NCI-H1417 treated with DMSO at 0.1 percent for 48 hours (cell line): ENCODE measurements at places on chromosomes 3 and 15.

- DNase-seq, result no peak
Measured at GRCh38 chr3:184887574-184887973, 75.6 kb downstream of the VPS8 start.

- DNase-seq, result no peak
Measured at GRCh38 chr3:177816667-177817208, 619.5 kb upstream of the TBL1XR1 start.

- DNase-seq, result no peak
Measured at GRCh38 chr3:54353546-54353945, 231.2 kb downstream of the CACNA2D3 start.

DNA sequence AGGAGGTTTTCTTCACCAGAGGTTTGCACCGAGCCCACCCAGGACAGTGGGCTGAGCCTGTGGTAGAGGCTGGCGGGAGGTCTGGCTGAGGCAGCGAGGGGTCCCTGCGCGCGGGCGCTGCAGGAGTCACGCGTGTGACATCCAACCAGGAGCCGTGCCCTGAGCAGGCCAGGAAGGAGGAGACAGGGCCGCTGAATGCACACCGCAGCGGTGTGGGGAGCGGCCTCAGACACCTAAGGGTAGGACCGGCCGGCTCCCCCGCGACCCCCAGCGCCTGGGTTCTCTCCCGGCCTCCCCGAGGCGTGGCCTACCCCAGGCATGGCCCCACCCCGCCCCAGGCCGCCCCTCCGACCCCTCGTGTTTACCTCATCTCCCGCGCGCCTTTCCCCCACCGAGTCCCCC is 412 bp downstream of the SLC41A3 start:
- peak; percentile 3 for DNase-seq

GRCh38 chr3:47407896-47408838 is 27.3 kb downstream of the PTPN23 start:
- no peak for DNase-seq

- DNase-seq, result no peak
Measured at GRCh38 chr15:72201391-72201921, 3.9 kb upstream of the GRAMD2A start.

GRCh38 chr3:82293435-82293834 is 532.0 kb upstream of the GBE1 start:
- DNase-seq, result no peak

DNA sequence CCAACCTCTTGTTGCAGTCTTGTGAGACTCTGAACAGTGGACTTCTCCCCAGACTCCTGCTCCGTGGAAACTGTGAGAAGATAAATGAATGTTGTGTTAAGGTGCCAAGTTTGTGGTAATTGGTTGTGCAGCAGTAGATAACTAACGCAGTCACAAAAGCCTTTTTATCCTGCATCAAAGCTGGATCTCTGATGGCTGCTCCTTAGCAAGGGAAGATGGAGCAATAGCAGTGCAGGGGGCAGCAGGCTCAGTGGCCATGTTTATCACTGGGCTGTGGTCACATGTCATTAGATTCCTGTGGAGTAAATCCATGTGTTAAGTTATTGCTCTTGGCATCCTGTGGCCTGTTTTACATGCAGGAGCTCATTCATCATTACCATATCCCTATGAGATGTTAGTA is 13.5 kb downstream of the CMTM7 start:
- no peak for DNase-seq

- DNase-seq, result no peak
Measured at GRCh38 chr15:38085114-38085513, 150.7 kb downstream of the TMCO5A start.

- no peak for DNase-seq
Measured at GRCh38 chr3:154786724-154787123, 293.4 kb upstream of the MME start.

DNA sequence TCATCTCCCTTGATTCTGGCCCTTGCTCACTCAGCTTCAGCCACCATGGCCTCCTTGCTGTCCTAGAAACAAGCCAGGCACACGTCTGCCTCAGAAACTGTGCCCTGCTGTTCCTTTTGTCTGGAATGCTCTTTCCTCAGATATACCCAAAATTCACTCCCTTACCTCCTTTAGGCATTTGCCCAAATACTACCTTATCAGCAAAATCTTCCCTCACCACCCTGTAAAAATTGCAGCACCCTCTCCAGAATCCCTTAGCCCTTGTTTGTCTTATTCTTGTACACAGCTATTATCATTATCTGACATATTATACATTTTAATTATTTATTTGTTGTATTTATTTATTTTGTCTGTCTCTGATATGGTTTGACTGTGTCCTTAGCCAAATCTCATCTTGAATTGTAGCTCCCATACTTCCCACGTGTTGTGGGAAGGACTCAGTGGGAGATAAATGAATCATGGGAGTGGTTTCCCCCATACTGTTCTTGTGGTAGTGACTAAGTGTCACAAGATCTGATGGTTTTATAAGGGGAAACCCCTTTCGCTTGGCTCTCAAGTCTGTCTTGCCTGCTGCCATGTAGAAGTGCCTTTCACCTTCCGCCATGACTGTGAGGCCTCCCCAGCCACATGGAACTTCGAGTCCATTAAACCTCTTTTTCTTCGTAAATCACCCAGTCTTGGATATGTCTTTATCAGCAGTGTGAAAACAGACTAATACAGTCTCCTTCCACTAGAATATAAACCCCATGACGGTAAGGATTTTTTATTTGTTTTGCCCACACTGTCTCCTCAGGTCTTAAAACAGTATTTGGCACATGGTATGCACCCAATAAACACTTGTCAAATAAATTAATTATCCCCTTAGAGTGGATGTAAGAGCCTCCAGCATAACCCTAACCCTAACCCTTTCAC is 60.0 kb upstream of the STT3B start:
- DNase-seq, result no peak

DNA sequence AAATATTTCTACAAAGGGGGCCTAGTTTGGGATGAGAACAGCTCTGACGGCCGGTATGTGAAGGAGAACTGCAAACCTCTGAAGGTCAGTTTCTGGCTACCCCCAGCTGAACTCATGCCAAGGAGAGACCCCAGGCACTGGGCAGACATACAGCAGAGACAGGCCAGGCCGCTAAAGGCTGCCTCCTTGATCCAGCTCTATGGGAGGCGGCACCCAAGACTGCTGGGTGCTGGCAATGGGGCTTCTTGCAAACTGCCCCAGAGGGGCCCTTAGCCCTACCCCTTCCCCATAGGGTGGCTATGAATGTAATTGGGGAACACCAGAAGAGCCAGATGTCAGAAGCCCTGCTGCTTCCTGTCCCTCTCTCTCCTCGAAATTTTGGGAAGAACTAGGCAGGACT is 13.3 kb downstream of the CLK3 start:
- DNase-seq, result no peak

DNA sequence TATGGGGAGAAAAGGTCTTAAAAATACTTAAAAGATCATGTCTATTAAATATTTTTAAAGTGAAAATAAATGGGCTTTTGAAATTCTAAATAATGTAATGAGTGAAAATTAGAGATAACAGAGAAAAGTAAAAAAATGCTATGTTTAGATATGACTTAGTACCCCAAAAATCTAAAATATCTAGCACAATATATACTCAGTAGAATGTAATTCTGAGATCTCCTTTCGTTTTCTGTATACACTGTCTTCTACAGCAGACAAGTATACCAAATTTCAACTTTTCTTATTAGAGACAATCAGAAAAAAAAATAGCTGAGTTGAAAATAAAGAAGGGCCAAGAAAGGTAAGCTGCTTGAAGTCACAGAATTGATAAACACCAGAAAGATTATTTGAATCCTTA is 140.8 kb downstream of the ADAM10 start:
- no peak for DNase-seq

GRCh38 chr3:125054062-125054448 is 1.7 kb downstream of the HEG1 start:
- DNase-seq, result no peak

DNA sequence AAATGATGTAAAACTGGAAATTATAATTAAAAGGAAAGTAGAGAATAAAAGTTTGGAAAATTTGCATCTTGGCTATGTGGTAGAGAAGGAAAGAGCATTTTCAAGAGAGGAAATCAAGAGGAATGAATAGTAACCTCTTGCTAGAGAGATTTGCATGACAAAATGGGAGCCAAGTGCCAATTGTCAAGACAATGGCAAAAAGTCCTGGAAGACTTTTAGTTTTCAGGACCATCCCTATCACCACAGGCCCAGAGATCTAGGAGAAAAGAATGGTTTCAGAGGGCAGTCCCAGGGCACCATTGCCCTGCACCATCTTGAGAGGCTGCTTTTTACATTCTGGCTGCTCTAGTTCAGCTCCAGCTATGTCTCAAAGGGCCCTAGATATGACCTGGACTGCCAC is 1427.6 kb downstream of the ZPLD1 start:
- DNase-seq, result no peak

DNA sequence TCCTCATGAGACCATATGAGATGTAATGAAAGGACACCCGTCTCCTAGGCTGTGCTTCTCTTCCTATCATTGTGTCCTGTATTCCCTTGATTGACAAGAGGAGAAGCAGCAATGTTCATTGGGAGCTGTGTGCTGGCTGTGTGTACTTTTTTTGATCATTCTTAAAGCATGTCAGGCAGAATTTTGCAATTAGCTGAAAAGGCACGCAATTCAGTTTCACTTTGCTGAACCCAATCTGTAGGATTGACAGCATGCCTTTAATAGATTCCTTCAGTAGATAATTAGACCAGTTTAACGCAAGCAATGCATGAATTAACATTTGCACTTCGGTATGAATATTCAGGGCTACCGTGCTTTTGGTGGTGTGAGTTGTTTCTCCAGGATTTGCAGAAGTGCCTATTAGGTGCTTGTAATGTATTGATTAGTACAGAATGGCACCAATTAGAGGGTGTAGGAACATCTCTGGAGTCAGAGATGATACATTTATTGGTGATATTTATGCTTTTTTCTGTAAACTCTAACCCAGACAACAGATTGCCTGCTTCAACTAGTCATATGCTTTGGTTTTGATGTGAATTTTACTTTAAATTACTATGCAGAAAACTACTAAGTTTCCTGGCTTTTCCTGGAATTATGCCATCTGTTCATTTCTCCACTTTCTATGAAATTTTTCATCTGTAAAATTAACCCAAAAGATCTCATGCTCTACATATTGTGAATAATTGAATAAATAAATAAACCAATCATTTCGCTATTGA is 114.3 kb downstream of the NSUN3 start:
- no peak for DNase-seq

DNA sequence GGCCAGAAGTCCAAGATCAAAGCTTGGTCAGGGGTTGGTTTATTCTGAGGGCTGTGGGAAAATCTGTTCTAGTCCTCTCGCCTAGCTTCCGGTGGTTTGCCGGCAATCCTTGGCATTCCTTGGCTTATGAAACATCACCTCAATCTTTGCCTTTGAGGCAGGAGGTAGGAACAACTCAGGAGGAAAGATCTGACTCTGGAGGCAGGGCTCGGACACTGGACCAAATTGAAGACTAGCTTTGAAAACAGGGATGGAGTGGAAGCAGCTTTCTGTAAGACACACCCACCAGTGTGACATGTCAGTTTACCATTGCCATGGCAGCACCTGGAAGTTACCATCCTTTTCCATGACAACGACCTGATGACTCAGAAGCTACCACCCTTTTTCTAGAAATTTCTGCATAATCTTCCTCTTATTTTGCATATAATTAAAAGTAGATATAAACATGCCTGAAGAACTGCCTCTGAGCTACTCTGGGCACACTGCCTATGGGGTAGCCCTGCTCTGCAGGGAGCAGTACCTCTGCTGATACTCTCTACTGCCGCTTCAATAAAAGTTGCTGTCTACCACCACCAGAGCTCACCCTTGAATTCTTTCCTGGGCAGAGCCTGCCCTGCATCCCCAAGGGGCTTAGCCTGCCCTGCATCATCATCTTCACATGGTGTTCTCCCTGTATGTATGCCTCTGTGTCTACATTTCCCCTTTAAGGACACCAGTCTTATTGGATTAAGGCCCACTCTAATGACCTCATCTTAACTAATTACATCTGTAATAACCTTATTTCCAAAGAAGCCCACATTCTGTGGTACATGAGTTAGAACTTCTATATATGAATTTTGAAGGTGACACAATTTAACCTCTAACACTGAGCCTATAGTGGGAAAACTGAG is 38.3 kb upstream of the TM4SF4 start:
- DNase-seq, result no peak

- DNase-seq, result no peak
Measured at GRCh38 chr3:112736805-112737566, 96.0 kb upstream of the CCDC80 start.

GRCh38 chr3:152258448-152259393 is 10.0 kb upstream of the MBNL1 start:
- DNase-seq, result no peak

DNA sequence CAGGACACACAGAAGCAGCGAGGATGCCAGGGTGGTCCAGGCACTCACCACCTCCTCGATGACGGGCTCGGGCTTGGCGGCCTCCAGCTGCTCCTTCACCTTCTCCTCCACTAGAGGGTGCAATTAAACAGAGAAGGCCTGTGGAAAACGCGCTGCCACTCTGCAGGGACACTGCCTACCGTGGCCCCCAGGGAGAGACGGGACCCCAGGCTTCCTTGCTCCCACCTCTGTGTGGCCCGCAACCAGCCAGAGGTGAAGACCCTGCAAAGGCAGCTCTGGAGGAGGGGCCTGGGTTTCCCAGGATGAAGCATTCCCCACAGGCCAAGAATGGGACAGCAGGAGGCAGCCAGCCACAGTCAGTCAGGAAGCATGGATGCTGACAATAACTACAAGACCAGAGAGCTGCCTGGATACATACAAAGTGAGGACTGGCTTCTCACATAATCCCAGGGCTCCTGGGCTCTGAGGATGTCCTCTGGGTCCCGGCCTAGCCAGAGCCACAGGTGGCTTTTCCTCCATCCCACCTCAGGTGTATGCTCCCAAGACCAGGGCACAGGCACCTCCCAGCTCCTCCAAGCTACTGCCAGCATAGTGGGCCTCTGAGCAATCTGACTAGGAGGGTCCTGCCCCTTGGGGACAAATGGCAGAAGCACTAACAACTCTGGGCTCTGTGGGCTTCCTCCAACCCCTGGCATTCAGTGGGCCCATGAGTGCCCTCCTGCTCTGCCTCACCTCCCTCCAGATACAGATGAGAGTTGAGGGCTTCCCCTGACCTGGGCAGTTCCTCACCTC is 46.2 kb downstream of the PTH1R start:
- DNase-seq, result no peak

DNA sequence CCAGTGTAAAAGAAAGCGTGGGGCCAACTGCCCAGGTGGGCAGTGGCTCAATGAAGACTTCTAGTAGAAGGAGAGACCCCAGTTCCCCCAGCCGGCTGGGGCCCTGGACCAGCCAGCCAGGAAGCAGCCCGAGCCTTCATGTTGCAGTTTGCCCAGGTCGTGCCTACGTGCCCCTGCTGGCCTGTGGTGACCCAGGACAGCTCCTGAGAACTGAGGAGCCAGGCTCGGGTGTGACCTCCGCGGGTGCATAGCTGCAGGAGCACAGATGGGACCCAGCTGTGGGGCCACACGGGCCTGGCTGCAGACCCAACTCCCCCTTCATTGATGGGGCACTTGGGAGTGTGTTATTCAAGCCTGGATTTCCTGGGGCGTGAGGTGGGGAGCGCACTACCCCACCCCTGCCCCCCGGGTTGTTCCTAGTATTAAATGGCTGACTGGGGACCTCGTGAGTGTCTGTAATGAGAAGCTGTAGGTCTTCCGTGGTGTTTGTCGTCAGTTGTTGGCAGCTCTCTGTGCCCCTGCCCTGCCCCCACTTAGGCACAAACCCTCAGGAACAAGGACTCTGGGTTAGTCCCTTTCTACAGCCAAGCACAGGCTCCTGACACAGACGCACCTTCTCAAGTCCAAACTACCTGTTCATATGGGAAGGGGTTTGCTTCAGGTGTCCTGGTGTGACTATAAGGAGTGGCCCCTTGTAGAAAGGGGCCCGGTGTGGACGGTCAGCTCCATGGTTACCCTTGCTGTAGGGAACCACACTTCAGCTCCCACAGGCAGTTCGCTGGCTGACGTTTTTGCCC is 39.1 kb downstream of the IDH2 start:
- no peak for DNase-seq

- DNase-seq, result no peak
Measured at GRCh38 chr3:22885574-22886341, 317.4 kb upstream of the UBE2E2 start.
